ENCODE measurements at places on chromosomes 1 and 21.
A peak's percentile ranks its signal among the peaks of the same experiment; 100 is the strongest.

GRCh38 chr1:66374561-66375111, 159.3 kb upstream of the SGIP1 start:
- no peak for DNase-seq
- H3K4me1 ChIP-seq: no peaks in the 10 kb centered on the region
- H3K36me3 ChIP-seq: no peaks in the 10 kb centered on the region
- H3K4me3 ChIP-seq: no peak overlapping the region
- no peaks in the 10 kb centered on the region for H3K27me3 ChIP-seq
- H3K27ac ChIP-seq: no peak overlapping the region

GRCh38 chr1:167681451-167682098, 40.2 kb upstream of the MPZL1 start:
- no peak overlapping the region for H3K27ac ChIP-seq
- no peak for DNase-seq
- H3K27me3 ChIP-seq: no peaks in the 10 kb centered on the region
- H3K36me3 ChIP-seq: no peaks in the 10 kb centered on the region
- H3K4me3 ChIP-seq: no peak overlapping the region

DNA sequence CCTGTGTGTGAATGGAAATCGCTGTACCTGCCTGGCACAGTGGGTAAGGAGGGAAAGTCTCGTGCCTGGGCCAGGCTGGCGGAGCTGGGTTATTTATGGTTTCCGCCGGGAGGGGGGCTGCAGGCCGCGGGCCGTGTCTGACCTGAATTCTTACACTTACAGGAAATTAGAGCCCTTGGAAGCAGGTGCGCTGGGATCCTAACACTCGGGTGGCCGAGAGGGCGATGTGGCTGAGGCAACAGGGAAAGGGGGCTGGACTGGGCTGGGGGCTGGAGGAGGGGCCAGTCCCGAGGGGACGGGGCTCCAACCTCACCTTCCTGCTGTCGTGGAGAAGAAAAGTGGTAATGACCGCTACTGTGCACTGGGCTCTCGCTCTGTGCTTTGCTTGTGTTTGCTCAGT, 109.4 kb upstream of the WNT4 start:
- no peaks in the 10 kb centered on the region for H3K27me3 ChIP-seq
- H3K4me1 ChIP-seq: peaks cover 13% of the 10 kb centered on the region
- H3K27ac ChIP-seq: peak overlapping the region; percentile 22

GRCh38 chr1:73065339-73066041, 783.2 kb upstream of the NEGR1 start:
- H3K4me1 ChIP-seq: no peaks in the 10 kb centered on the region
- no peaks in the 10 kb centered on the region for H3K27me3 ChIP-seq
- H3K36me3 ChIP-seq: no peaks in the 10 kb centered on the region

DNA sequence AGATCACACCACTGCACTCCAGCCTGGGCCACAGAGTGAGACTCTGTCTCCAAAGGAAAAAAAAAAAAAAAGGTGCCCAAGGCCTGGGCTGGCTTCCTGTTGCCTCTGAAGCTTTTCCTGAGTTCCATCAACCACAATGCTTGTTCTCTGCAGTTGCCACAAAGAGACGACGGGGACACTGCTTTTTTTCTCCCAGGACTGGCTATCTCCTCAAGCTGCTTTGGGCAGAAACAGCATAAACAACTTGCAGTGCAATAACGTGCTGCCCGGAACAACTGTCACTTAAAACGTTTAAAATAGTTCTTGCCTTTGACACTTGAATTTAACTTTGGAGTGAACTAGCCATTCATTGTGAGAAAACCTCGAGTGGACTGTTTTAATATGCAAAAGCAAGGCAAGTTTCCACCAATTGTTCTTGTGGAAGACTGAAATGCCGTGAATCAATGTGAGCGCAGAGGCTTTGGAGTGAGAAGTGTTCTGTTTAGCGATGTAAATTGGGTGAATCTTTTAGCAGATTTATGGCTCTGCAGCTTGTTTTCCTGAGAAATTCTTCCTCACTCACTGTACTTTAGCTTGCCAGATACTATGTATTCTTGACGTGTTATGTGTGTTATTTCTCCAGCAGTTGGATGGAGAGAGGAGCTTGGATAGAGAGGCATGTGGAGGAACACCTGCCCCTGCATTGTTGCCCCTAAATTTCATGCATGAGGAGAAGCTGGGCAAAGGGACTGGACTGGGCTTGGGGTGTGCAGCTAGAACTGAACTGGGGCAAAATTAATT, 188.1 kb upstream of the KIAA0040 start:
- H3K4me3 ChIP-seq: no peak overlapping the region
- DNase-seq: no peak
- no peaks in the 10 kb centered on the region for H3K4me1 ChIP-seq
- no peaks in the 10 kb centered on the region for H3K27me3 ChIP-seq
- no peaks in the 10 kb centered on the region for H3K36me3 ChIP-seq

DNA sequence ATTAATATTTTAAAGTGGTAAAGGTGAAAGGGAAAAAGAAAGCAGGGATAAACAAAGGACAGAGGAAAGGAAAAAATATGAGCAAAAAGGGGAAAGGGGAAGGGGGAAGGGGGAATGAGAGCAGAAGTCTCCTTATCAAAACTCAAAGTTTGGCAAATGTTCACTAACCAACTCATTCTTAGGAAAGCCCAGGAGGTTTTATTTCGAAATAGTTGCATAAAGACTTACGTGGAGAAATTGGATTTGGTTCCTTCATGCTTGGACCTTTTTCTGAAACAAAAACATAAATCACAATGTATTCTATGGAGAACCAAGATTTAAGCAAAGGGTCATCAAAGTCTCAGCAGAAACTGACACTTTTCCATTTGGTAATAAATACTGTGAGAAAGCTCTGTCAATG, 188.1 kb downstream of the TGFBR3 start:
- no peak for DNase-seq
- no peaks in the 10 kb centered on the region for H3K27me3 ChIP-seq
- no peaks in the 10 kb centered on the region for H3K4me1 ChIP-seq
- H3K27ac ChIP-seq: no peak overlapping the region
- no peak overlapping the region for H3K4me3 ChIP-seq
- no peaks in the 10 kb centered on the region for H3K36me3 ChIP-seq

DNA sequence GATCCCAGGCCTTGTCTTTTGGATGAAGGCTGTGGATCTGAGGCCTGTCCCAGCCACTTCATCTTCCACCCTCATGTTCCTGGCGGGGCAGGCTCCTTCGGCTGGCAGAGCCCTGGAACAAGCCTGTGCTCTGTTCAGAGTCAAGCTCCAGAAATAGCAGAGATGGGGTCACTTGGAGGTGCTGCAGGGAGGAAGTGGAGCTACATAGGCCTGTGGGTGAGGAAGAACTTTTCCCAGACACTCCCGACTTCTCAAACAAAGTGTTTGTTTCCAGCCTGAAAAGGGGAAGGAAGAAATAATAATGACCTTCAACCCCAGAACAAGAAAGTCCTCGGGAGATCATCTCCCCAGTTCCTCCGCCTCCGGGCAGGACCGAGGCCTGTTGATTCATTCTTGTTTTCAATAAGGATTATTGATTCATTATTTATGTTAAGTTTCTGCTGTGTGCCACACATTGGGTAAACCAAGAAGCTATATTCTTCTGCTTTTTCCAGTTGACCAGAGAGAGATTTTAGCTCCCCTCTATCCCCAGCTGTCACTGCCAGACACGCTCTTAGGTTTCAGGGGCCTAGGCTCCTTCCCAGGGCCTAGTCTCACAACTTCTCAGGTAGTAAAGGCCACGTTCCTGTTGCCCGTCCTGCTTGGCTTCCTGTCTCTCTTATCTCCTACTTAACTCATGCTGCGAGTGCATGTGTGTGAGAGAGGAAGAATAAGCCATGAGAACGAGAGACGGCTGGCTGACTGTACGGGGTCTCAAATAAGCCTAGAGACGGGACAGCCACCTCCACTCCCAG, 16.9 kb downstream of the IKBKE start:
- H3K27me3 ChIP-seq: no peaks in the 10 kb centered on the region
- no peak for DNase-seq
- H3K4me3 ChIP-seq: no peak overlapping the region
- H3K4me1 ChIP-seq: no peaks in the 10 kb centered on the region
- no peak overlapping the region for H3K27ac ChIP-seq

GRCh38 chr1:12714710-12715475, 1.0 kb upstream of the AADACL3 start:
- DNase-seq: no peak
- no peak overlapping the region for H3K4me3 ChIP-seq
- no peaks in the 10 kb centered on the region for H3K27me3 ChIP-seq
- no peaks in the 10 kb centered on the region for H3K4me1 ChIP-seq
- H3K27ac ChIP-seq: no peak overlapping the region
- H3K36me3 ChIP-seq: no peaks in the 10 kb centered on the region

GRCh38 chr1:213759359-213760181, 228.2 kb upstream of the PROX1 start:
- DNase-seq: no peak
- no peaks in the 10 kb centered on the region for H3K27me3 ChIP-seq
- H3K27ac ChIP-seq: no peak overlapping the region
- H3K4me3 ChIP-seq: no peak overlapping the region

DNA sequence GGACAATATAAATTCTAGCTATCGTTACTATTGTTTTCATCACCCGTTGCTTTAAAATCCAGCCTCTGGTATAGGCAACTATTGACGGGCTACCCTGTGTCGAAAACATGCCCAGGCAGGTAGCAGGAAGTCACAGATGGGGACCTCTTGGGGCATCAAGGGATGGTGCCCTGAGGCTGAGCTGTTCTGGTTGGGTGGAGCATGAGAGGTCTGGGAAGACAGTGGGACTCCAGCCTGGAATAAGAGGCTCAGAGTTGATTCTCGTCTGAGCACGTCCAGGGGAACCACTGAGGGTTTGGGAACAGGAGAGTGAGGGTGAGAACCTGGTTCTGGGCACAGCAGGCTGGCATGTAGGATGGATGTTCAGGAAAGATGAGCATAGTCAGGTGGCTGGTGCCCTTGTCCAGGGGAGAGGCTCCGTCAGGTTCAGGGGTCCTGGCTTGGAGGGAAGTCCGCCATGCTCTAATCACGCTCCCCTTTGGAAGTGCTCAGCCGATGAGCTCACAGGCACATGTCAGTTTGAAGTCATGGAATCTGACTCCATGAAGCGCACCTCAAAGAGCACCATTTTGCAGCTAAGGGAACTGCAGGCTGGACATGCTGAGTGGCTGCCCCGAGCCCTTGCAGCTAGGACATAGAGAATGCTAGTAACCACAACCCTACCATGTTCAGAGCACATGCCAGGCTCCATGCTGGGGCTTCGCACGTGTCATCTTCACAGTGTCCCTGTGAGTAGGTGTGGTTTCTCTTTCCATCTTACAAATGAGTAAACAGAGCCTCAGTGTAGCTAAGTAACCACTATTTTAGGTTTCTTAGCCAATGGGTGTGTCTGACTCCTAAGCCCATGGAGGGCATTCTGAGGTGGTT, 21.0 kb downstream of the PCSK9 start:
- H3K4me3 ChIP-seq: no peak overlapping the region
- no peaks in the 10 kb centered on the region for H3K4me1 ChIP-seq
- H3K27ac ChIP-seq: no peak overlapping the region
- no peak for DNase-seq

- no peaks in the 10 kb centered on the region for H3K36me3 ChIP-seq
- peaks cover 14% of the 10 kb centered on the region for H3K4me1 ChIP-seq
- H3K27me3 ChIP-seq: no peaks in the 10 kb centered on the region
- peak overlapping the region; percentile 74 for H3K27ac ChIP-seq
- peak overlapping the region; percentile 80 for H3K4me3 ChIP-seq
These were observed 1.3 kb downstream of the KDM5B start for GRCh38 chr1:202806845-202807450.

DNA sequence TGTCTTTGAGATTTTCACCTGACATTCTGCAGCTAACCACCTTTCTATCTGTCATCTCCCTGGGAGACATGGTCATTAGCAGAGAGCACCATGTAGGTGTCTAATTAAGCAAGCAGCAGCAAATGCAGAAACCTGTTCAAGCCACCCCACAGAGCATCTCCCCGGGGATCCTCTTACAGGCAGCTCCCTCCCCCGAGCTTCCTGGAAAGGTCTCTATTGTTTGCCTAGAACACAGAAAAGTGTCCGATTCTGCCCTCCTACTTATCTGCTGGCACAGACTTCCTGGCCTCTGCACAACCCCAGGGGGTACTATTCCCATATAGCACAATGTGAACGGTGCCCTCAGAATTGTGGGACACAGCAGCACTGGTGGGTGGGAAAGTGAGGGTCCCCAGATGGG, 46.1 kb downstream of the PLEKHA6 start:
- H3K36me3 ChIP-seq: no peaks in the 10 kb centered on the region
- peaks cover 48% of the 10 kb centered on the region for H3K4me1 ChIP-seq
- no peak for DNase-seq
- H3K4me3 ChIP-seq: peak overlapping the region; percentile 31
- H3K27me3 ChIP-seq: no peaks in the 10 kb centered on the region

DNA sequence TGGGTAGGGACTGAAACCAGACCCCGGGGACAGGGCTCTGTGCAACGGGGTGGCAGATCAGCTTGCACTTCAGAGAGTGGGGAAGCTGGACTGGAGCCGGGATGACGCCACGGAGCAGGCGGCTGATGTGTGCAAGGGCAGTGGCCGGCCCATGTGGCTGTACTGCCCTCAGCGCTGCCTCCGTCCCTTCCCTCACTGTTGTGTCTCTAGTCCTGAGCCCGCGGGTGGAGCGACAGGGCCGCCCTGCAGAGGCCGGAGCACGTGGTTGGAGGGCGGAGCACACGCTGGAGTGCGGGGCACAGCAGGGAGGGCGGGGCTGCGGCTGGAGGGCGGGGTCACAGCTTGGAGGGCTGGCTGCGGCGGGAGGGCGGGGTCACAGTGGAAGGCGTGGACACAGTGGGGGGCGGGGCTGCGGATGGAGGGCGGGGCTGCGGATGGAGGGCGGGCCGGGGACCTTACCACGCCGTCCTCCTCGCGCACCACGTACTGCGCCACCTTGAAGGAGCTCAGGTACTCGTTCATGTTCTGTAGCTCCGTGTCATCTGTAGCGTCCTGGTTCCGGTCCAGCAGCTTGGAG, 52.4 kb downstream of the CHD5 start:
- H3K4me3 ChIP-seq: no peak overlapping the region
- no peaks in the 10 kb centered on the region for H3K4me1 ChIP-seq
- H3K27me3 ChIP-seq: no peaks in the 10 kb centered on the region
- DNase-seq: peak; percentile 59
- H3K36me3 ChIP-seq: no peaks in the 10 kb centered on the region

DNA sequence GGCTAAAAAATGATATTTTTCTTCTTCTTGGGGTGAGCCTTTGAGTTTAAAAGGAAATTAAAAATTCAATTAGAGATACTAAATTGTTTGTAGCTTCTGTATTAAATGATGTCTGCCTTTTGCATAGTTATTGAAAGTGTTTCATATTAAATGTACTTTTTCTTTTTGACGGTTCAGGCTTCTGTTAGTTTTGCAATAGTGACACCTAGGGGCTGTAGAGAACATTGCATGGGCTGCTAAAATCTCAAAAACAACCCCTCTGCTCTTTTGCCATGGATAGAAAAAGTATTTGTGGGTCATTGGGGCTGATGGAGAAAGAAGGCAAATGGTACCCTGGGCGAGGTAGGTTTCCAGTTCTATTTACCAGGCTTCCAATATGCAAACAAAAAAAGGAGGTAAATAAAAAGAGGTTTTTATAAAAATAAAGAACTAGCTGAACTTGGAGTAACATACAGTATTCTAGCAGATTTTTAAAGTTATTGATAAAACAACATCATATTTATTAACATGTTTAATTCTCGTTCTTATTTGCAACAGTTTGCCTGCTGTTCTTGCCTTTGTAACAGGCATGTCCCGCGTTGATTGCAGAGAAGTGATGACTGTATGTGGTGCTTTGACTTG, 115.4 kb upstream of the HOOK1 start:
- H3K36me3 ChIP-seq: no peaks in the 10 kb centered on the region
- H3K4me1 ChIP-seq: no peaks in the 10 kb centered on the region
- H3K27me3 ChIP-seq: no peaks in the 10 kb centered on the region
- H3K27ac ChIP-seq: no peak overlapping the region

All from Caco-2 (cell line).